ENCODE measurements at places on chromosomes 1 and 21.

GRCh38 chr1:30087465-30087864 is 635.9 kb downstream of the MATN1 start:
- peaks cover 12% of the 10 kb centered on the region for H3K27me3 ChIP-seq
- no peaks in the 10 kb centered on the region for H3K36me3 ChIP-seq
- DNase-seq = no peak
- no peak overlapping the region for H3K27ac ChIP-seq
- H3K4me3 ChIP-seq = no peak overlapping the region
- peaks cover 19% of the 10 kb centered on the region for H3K4me1 ChIP-seq

DNA sequence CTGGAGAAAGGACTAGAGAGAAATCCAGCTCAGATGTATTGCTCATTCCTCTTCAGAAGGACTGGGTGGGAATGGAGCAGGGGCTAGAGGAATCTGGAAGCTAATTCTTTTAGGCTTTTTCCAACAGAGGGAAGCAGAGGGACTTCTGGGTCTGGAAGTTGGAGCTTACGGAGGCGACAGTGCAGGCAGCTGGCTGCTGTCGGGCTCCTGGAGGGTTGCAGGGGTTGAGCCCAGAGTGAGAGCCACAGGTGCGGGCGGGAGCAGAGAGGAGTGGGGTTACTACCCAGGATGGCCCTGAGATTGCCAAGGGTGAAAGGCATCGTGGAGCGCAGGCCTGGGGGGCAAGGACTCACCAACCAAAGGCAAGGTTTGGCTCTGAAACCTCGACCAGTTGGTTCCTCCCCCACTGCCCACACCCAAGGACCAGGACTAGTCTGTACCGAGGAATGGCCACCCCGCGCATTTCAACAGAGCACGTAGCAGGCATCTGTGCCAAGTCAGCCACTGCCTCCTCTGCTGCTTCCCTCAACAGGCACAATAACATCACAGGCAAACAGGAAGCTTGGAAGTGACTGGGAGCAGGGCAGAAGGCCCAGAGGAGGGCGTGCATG is 22.7 kb upstream of the EDN2 start:
- H3K4me1 ChIP-seq = peaks cover 3% of the 10 kb centered on the region
- no peaks in the 10 kb centered on the region for H3K27me3 ChIP-seq
- no peaks in the 10 kb centered on the region for H3K36me3 ChIP-seq
- H3K27ac ChIP-seq = no peak overlapping the region
- DNase-seq = no peak

GRCh38 chr1:178037510-178038253 is 56.2 kb upstream of the RASAL2 start:
- DNase-seq = peak; percentile 92
- peak overlapping the region; percentile 44 for H3K4me3 ChIP-seq
- peak overlapping the region; percentile 76 for H3K27ac ChIP-seq
- H3K36me3 ChIP-seq = no peaks in the 10 kb centered on the region

- H3K4me1 ChIP-seq = peaks cover 8% of the 10 kb centered on the region
- DNase-seq = no peak
- H3K27me3 ChIP-seq = no peaks in the 10 kb centered on the region
- H3K27ac ChIP-seq = no peak overlapping the region
Measured at GRCh38 chr1:80917826-80918225, 882.9 kb upstream of the ADGRL2 start.

DNA sequence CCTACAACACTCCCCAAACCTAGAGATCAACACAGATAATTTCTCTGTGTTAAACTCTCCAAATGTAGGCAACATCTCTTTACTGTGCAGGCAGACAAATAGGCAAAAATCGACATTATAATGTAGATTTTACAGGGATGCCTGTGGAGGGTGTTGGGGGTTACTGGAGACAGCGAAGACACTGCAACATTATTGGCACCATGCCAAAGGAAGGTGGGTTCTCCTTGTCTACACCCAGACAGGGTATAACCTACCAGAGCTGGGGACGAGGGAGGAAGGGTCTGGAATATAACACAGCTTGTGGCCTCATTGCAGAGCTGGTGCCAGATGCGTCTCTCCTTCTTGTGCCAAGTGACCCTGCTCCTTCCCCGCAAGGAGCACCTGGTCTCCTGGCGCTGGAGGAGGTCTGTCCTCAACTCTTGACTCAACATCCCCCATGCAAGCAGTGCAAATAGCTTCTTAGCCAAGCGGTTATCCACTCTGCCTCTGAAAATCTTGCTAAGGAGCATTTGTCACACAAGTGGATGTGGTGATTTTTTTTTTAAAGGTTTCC is 404.0 kb downstream of the PRDM2 start:
- no peak overlapping the region for H3K4me3 ChIP-seq
- H3K27me3 ChIP-seq = no peaks in the 10 kb centered on the region
- H3K27ac ChIP-seq = no peak overlapping the region
- no peaks in the 10 kb centered on the region for H3K36me3 ChIP-seq
